NCI-H1694 (cell line): ENCODE measurements at places on chromosomes 11 and 22.

GRCh38 chr22:20758688-20759087 lies 15.2 kb upstream of the SERPIND1 start:
- no peak for DNase-seq

DNA sequence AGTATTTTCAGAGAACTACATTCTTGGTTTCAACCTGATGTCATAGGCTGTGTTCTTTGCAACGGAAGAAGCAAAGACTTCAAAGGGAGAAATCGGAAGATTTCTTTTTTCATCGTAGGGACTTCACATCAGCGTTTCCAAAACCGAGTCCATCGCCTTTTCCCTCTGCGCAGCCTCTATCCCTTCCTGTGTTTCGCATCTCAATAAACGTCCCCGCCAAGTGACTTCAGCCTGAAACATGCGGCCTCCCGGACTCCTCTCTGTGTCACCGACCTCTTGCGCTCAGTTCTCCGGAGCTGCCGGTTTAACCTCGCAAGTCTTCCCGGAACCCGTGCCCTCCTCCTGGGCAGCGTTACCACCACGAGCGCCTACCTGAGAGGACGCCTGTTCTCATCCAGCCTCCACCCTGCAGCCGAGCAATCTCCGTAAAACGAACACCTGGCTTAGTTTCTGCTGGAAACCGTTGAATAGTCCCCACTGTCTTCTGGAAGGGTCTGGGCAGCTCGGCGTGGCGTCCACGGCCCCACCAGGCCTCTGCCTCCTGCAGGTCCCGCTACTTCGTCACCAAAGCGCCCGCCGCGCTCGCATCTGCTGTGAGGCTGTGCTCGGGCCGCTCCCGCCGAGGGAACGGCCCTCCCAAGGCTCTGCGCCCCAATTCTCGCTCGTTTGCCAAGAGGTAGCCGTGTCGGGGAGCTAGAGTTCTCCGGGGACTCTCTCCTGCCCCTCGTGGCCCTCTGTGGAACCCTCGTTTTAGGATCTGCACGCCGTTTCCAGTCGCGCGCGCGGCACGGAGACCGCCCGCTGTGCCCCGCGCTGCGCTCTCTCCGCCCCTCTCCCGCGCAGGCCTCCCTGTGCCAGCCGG lies at the start of gene GLB1L3:
GLB1L3 (plus strand) TSS at position 846 of the 862 bp plus-strand sequence. CDS start 362 bp downstream, outside the sequence.
- no peak for DNase-seq

DNA sequence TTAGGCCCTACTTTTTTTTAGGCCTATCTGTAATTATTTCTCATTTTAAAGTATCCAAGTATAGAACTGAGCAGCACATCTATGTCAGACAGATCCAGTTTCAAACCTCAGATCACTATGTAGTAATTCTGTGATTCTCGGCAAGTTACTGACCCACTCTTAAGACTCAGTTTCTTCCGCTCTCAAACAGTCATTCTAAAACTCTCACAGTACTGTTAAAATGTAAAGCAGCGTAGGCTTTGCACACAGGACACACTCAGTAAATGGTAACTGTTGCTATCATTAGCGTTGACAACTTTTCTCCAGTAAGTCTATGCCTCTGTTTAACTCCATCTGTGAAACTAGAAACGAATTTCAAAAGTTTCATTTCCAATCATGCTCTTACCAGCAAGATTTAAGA lies 277.1 kb downstream of the TTC28 start:
- no peak for DNase-seq

- DNase-seq: no peak
These were observed 11.0 kb downstream of the DDB2 start for GRCh38 chr11:47225552-47226400.

DNA sequence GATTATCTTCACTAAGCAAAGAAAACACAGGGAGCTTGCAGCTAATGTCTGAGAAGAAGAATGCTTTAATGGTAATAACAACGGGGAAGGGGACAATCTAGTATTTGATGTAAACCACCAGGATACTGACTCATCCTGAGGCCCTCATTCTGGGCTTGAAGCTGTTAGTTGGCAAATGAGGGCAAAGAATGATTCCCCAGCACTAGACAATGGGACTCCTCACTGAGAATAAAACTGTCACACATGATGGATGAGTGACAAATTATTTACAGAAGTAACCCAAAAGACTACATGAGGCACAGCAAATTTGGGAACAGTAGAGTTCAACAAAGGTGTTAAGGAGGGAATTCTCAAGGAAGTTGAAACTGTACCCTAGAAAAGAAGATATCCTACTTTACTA lies 76.3 kb downstream of the FAM168A start:
- DNase-seq: no peak

- DNase-seq: no peak
These were observed 37.0 kb upstream of the TIMP3 start for GRCh38 chr22:32764330-32765131.

GRCh38 chr11:96155627-96156378 lies 187.2 kb downstream of the MAML2 start:
- DNase-seq: no peak
